ENCODE measurements at places on chromosomes 4 and X.
A peak's percentile ranks its signal among the peaks of the same experiment; 100 is the strongest.

DNA sequence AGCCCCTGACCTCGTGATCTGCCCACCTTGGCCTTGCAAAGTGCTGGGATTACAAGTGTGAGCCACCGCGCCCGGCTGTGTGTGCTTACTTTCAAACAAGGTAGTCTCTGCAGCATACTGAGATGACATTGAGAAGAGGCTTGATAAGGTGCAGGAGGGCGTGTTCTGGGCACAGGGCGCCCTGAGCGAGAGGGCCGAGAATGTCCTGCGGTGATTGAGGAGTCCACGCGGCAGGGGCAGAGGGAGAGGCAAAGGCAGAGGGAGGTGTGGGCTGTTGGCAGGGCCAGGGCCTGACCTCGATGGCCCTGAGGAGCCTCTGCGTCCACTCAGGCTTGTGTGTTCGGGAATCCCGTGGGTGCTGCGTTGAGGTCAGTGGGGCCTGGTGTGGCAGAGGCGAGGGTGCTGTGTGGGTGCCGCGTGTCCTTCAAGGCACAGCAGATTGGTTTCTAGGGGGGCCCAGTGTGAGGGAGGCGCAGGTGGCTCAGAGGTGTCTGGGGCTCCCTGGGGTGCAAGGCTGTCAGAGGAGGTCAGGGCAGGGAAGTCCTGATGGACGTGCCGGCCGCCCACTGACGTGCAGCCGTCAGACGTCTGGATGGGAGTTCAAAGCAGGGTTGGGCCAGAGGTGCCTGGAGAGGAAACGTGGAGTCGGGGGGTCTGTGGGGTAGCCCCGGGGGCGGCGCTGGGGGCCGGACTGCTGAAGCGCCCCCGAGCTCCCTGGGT lies 12.1 kb downstream of the PCGF3 start:
- DNase-seq = no peak

- DNase-seq = no peak
Observed at GRCh38 chr4:185079271-185079905, 61.1 kb downstream of the HELT start.

GRCh38 chrX:44012484-44013096 lies 39.4 kb upstream of the NDP start:
- peak; percentile 53 for DNase-seq

DNA sequence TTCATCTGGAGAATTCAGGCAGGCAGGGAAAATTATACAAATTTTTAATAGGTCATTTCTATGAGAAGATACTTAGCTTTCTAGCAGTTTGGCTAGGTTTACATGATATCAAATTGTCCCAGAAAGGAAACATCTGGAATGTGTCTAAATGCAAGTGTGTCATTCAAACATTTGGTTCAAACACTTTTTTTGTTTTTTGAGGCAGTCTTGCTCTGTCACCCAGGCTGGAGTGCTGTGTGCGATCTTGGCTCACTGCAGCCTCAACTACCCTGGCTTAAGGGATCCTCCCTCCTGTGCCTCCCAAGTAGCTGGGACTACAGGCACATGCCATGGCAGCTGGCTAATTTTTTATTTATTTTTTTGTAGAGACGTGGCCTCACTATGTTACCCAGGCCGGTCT lies 31.6 kb downstream of the SPARCL1 start:
- no peak for DNase-seq

GRCh38 chrX:119004920-119005524 lies 30.6 kb downstream of the LONRF3 start:
- peak; percentile 2 for DNase-seq

DNA sequence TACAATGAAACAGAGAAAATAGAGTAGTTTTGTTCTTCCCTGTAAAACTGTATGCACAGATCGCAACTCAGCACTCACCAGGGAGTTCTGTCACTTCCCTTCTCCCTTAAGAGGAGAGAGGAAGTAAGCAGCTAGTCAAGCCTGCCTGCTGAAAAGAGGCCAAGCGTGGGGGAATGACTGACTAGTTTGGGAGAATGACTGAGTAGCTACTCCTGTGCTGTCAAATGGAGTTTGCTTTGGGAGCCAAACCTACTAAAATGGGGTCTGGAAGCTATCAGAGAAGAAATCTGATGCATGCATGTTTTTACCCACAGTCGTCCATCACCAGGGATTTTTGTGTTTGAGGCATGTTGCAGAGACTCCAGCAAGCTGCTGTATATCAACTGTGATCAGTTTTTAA lies 54.6 kb upstream of the LHFPL1 start:
- no peak for DNase-seq

DNA sequence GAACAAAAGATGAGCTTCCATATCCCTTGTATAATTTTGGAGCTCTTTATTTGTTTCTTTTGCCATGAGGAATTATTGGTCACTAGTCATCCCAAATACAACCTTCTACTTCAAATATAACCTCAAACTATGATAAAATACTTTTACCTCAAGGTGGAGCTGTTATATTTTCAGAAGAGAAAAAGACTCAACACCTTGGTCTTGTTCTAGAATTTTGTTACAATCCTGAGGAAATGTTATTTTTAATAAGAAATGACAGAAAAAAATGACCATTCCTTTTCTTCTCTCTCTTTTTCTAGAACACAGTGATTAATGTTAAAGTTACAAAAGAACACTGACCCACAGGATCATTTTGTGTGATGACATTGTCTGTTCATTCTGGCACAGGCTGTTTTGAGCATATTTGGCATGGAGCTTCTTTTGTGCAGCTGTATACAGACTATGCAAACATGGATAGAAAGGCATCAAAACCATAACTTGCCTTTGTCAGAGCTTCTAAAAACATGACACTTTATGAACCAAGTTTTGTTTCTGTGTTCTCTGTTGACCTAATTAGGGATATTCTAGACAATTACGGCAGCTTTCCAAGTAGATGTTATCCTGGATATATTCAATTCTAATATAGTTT lies 159.6 kb upstream of the CTSO start:
- DNase-seq = no peak

DNA sequence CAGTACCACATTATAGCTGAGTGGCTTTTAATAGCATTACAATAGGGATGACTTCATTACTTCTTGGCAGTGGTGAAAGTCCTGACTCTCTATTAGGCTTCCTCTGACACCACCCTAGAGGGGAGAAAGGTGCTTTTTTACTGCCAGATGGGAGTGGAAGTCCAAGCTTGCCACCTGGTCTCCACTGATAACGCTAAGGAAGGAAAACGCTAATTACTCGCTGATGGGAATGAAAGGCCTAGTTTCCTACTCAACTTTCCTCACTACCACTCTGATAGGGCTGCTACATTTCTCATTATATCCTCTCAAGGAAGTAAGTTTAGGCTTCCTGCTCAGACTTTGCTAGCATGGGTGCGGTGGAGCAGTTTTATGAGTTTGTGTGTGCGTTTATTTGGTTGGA lies 62.3 kb upstream of the PAGE3 start:
- DNase-seq = no peak

- DNase-seq = no peak
Observed at GRCh38 chr4:2080429-2081300, 21.5 kb downstream of the NAT8L start.

- no peak for DNase-seq
Observed at GRCh38 chr4:119002476-119002875, 113.8 kb downstream of the SYNPO2 start.

DNA sequence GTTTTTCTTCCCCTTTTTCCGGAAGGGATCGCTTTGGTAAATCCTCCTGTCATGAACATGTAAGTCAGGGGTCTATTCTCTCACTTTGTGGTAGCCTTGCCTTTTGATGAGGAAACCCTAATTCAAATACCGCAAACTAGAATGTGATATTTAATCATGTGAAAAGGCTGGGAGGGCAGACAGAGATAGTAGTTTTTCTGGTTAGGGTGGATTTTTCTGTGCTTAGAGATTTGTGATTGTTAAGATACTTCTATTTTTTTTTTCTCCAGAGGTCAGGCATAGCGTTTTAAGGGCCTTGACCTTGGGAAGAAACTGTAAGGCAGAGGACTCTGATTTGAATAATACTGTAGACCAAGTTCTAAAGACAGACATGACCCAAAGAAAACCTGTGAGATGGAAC lies 41.8 kb upstream of the PACRGL start:
- no peak for DNase-seq

DNA sequence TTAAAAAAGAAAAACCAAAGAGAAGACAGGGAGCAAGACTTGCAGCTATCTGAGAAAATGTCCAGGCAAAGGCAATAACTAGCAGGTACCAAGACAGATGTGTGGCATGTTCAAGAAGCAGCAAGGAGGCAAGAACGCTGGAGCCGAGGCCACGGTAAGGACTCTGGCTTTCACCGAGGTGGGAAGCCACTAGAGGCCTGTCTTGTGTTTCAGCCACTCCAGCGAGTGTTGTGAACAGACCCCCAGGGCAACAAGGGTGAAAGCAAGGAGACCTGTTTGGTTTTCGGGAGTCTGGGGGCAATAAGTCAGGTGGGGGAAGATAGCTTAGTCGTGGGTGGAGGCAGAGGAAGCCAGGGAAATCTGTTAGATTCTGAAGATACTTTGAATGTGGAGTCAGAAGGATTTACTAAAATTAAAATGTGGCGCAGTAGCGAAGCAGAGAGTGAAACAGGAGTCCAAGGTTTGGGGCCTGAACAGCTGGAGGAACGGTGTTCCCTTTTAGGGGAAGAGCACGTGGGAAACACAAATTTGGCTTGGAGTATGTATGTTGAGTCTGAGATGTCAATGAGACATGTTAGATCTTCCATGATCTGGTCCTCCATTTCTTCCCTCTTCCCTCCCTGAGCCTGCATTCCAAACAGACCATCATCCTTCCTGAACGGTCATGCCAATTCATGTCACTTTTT lies 3.1 kb downstream of the WDR1 start:
- DNase-seq = no peak
